ENCODE measurements at places on chromosomes 2 and 18.

- H3K4me3 ChIP-seq, result no peak overlapping the region
- DNase-seq, result no peak
- H3K36me3 ChIP-seq, result no peaks in the 10 kb centered on the region
- H3K27me3 ChIP-seq, result no peaks in the 10 kb centered on the region
- no peaks in the 10 kb centered on the region for H3K4me1 ChIP-seq
Measured at GRCh38 chr2:141528990-141529389, 601.8 kb downstream of the LRP1B start.

DNA sequence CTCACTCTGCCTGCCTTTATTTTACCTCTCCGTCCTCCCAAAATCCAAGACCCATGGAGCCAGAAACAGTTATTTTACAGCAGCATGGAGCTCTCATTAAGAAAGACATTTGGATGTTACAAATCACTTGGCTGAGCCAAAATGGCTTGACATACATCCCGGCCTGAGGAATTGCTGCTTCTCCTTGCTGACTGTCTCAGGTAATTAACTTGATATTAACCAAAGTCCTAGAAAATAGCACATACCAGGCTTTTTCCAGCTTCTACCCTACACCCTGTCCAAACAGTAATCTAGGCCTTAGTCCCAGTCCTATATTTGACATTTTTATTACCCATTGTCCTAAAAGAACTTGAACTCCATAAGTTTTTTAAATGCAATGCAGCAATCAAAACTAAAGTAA lies 205.0 kb downstream of the TMX3 start:
- no peaks in the 10 kb centered on the region for H3K27me3 ChIP-seq
- DNase-seq, result no peak
- no peak overlapping the region for H3K27ac ChIP-seq
- no peak overlapping the region for H3K4me3 ChIP-seq

DNA sequence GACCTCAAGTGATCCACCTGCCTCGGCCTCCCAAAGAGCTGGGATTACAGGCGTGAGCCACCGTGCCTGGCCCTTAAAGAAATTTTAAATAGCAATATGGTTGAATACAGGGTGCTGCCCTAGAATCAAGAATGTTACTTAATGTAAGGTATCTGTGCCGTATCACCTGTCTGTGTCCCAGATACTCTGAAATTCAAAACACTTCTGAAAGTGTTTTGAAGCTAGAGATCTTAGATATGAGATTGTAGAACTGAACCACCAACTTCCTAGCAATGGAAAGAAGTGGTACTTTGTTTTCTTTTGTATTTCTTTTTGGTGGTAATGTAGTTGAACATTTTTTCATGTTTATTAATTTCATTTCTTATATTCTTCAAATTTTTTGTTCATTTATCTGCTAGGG lies 13.0 kb downstream of the PTPN4 start:
- H3K4me3 ChIP-seq, result no peak overlapping the region
- DNase-seq, result no peak
- H3K36me3 ChIP-seq, result no peaks in the 10 kb centered on the region

DNA sequence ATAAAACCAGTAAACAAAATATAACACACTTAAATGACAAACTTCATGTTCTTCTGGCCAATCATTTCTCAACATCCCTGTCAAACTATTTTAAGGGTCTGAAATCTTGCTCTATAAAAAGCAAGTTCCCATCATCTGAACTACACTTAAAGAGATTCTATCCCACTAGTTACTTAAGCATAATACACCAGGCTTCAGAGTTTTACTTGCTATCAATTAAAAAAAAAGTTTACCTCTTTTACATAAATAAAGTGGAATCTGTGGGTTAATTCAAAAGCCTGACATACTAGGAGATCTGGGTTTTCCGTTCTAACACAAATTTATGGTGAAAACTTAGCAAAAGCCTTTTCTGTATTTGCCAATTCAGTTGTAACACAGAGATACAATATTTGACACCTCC lies 1.9 kb downstream of the CLASP1 start:
- DNase-seq, result no peak
- no peak overlapping the region for H3K27ac ChIP-seq
- no peaks in the 10 kb centered on the region for H3K4me1 ChIP-seq
- no peaks in the 10 kb centered on the region for H3K36me3 ChIP-seq

GRCh38 chr2:75324861-75325284 lies 125.6 kb upstream of the TACR1 start:
- no peak for DNase-seq
- no peaks in the 10 kb centered on the region for H3K4me1 ChIP-seq
- H3K27me3 ChIP-seq, result no peaks in the 10 kb centered on the region
- no peaks in the 10 kb centered on the region for H3K36me3 ChIP-seq
- no peak overlapping the region for H3K4me3 ChIP-seq
- H3K27ac ChIP-seq, result no peak overlapping the region

DNA sequence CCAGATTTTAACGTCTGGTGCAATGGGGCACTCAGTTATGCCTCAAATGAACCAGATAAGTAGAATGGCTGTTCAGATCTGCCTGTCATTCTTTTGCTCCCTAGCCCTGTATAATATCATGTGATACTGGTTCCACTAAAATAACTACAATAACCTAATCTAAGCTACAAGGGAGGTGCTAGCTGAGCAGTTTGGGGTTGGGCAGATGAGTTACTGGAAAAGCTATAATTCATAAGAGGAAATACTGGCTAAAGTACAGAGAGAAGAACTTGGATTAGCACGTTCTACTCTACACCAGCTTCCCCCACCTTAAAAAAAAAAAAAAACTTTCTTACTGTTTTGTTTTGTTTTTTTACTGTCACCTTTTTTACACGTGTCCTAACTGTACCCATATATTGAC lies 183.3 kb upstream of the NRP2 start:
- no peaks in the 10 kb centered on the region for H3K36me3 ChIP-seq
- no peak overlapping the region for H3K4me3 ChIP-seq
- H3K4me1 ChIP-seq, result no peaks in the 10 kb centered on the region

DNA sequence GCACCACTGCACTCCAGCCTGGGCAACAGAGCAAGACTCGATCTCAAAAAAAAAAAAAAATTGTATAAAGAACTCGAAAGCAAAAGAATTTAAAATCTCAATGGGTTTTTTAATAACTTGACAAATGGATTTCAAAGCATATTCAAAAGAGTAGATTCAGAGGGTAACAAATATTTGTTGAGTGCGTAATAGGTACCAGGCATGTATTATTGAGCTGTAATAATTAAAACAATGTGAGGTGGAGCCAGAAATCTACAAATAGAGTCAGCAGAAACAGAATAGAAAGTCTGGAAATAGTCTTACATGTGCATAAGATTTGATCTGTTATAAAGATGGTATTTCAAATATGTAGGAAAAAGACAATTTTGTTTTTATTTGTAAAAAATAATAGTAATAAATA lies 19.1 kb upstream of the RAB11FIP5 start:
- no peaks in the 10 kb centered on the region for H3K4me1 ChIP-seq
- no peak for DNase-seq
- H3K36me3 ChIP-seq, result no peaks in the 10 kb centered on the region

Measured in aorta (tissue), 5 donors.